ENCODE measurements at places on chromosomes 1 and 21.

DNA sequence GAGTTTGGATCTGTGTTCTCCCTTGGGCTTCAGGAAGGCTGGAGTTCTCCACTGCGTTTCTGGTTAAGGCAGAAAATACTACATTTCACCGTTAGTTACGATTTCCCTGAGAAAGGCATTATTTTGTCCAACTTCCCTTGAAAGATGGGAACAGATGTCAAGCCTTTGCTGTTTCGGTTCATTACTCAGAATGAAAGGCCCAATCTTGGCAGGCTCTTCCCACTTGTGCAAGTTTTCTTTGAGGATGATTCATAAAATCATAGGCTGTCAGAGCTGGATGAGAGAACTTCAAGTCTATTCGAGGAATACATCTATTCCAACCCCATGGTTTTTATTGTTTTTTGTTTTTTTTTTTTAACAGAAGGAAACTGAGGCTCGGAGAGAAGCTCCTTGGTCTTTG lies 205.2 kb downstream of the GRIK3 start:
- DNase-seq, result peak; percentile 43

DNA sequence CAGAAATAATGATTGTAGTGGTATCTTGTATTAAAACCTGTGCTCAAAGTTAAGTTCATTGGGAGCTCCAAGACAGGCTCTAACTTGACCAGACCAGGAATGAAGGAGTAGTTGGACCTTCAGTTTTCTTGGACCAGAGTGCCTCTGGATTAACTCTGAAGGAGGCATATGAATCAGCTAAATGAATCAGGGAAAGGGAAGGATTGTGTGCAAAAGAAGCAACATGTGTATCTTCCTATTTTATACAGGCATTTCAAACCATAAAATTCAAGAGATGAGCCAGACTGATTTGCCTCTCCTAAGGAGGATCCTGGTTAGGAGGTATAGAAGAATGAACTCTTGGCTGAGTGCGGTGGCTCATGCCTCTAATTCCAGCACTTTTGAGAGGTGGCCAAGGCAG lies 71.4 kb downstream of the CC2D1B start:
- DNase-seq, result no peak

DNA sequence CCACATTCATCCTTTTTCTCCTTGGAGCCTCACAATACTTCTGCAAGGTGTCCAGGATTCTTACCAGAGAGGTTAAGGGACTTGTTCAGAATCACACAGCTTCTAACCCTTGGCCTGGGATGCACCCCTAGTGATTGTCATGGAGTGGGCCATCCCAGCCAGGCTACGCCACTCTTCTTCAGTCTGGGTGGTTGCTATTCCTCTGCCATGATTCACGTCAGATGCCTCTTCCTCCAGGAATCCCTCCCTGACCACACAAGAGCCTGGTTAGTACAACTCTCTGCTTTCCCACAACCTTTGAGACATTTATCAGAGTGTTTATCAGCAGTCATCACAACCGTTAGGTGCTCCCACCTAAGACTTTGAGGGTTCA lies 121.8 kb downstream of the EPHB2 start:
- DNase-seq, result no peak

GRCh38 chr1:156052862-156053767 lies 483 bp downstream of the UBQLN4 start:
- DNase-seq, result peak; percentile 84

DNA sequence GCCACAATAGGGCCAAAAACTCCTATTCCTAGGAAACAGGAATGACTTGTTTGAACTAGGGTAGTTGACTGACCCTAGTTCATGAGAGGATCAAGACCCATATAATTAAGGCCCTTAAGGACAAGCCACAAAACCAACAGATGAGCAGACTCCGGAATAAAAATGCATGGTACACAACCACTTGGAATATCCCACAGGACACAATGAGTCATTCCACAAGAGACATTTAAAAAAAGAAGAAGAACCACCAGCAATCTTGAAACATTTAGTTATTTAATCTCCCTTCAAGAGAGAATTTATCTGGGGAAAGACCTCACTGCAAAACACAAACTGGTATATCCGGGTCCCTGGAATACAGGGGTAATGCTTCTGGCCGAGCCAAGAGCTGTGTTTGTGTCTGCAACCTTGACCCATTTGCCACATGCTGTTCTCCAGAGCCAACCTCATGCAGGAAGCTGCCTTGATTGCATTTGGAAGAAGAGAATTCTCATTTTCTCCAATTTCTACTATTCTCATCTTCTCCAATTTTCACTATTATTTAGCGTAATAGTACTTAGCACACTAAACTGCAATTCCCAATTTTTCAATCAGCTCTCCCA lies 135.5 kb downstream of the TGFBR3 start:
- DNase-seq, result no peak

- peak; percentile 46 for DNase-seq
Measured at GRCh38 chr1:72780212-72780611, 497.9 kb upstream of the NEGR1 start.

GRCh38 chr1:27574871-27575831 lies 28.8 kb downstream of the AHDC1 start:
- peak; percentile 96 for DNase-seq

- DNase-seq, result peak; percentile 35
Measured at GRCh38 chr1:58670181-58670580, 29.7 kb downstream of the MYSM1 start.

DNA sequence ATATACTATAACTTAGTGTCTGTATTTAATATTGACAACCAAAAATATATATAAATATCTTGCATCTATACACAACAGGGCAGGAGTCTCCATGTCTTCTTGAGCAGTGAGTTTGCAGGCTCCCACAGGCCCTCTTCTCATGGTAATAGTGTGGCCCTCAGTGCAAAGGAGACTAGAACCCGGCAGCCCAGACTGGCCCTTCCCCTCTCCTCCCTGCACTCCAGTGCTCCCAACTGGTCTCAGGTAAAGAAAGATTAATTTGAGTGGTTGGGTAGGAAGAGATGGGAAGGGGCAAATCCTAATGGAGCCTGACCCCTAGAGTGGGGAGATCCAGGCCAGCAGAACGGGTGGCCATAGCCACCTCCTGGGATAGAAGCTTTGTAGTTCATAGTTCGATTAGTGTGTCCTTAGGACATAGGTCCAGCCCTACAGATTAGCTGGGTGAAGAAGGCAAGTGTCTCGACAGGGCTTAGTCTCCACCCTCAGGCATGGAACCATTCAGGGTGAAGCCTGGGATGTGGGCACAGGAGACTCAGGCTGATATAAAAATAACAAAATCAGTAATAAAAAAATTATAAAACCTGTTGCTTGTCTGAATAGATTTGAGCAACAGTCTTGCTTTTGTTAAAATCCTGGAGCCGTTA lies 32.3 kb downstream of the SLC2A1 start:
- DNase-seq, result no peak

DNA sequence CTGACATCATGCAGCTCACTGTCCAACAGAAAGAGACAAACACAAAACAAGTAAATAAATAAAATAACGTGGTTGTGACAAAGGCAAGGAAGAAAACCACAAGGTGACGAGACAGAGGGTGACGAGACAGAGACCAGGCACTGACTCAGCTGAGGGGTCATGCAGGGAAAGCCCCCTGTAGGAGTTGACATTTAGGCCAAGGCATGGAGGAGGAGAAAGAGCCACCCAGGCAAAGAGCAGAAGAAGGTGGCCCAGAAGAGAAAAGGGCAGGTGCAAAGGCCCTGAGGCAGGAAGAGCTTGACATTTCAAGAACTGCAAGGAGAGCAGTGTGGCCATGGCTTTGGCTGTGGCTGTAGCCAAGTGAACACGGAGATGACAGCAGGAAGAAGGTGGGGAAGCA lies 65.1 kb upstream of the ID3 start:
- DNase-seq, result no peak

DNA sequence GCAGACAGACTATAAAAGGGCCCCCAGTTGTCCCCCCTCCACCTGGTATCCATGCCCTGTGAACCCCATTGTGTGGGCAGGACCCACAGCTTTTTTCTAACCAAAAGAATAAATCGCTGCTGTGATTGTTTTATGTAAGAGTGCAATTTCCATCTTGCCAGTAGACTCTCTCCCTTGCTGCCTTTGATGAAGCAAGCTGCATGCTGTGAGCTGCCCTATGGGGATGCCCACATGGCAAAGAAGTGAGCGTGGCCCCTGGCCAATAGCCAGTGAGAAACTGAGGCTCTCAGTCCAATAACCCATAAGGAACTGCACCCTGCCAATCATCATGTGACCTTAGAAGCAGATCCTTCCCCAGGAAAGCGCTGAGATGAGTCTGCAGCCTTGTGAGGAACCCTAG lies 37.8 kb upstream of the FMOD start:
- no peak for DNase-seq

DNA sequence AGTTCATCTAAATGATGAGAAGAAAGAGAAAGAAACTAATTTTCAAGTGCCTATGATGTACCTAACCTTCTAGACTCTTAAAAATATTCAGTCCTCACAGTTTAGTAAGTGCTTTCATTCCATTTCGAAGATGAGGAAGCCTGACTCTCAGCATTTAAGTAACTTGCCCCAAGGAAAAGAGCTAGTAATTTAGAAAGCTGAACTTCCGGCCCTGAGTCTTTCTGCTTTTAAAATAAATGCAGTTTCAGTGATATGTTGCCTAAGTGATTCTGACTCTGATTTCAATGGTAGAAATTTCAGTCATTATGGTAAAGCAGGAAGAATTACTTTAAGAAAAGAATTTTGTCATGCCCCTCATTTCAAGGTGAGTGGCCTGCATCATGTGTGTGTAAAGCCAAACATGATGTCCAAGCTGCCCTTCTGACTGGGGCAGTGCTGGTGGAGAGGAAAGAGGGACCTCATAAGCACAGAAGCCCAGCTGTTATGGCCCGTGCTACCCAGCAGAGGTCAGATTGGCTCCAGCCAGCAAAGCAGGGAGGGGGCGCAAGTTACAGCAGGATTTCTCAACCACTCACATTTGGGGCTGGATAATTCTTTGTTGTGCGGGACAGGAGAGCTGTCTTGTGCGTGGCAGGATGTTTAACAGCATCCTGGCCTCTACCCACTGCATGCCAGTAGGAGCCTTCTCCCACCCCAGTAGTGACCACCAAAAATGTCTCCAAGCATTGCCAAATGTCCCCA lies 10.7 kb downstream of the ATP1A4 start:
- DNase-seq, result peak; percentile 37

DNA sequence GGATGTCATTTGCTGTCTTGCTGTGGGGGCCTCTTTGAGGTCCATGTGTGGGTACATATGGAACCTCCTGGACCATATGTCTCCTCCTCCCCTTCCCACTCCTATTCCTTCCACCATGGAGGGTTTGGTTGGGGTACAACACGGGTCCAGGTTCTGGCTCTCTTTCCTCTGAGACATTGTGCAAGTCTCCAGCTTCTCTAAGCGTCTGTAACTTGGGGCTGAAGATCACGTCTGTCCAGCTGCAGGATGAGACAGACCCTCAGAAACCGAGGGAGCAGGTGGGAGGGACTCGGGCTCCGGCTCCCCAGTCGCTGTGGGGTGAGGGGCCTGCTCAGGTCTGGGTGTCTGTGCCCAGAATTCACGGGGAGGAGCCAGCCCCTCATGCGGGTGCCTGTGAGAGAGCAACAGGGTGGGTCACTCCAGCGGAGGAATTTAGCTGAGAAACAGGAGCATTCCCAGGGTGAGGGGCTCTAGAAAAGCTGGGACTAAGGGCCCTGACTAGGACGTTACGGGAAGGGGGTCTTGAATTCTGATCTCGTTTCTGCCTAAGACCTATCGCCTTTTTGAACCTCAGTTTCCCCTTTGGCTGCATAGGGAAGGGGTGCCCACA lies 42.0 kb upstream of the DMBX1 start:
- no peak for DNase-seq

DNA sequence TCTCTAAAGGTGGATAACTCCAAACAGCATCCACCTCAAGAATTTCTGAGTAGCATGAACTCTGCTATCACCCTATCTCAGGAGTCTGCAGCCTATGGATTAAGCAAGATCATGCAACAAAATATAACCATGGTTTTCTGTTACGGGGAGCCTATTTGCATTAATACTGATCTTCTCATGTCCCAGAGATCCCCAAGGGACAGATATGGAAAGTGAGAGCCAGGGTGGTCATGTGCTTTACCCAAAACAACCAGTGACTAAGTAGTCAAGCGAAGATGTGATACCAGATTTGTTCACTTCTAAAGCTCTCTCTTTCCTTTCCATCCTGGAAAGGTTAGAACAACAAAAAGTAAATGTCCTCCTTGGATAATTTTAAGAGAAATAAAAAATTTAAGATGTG lies 125.1 kb downstream of the PRRX1 start:
- DNase-seq, result no peak

GRCh38 chr1:67683766-67684525 lies 1.1 kb upstream of the GADD45A start:
- peak; percentile 50 for DNase-seq

DNA sequence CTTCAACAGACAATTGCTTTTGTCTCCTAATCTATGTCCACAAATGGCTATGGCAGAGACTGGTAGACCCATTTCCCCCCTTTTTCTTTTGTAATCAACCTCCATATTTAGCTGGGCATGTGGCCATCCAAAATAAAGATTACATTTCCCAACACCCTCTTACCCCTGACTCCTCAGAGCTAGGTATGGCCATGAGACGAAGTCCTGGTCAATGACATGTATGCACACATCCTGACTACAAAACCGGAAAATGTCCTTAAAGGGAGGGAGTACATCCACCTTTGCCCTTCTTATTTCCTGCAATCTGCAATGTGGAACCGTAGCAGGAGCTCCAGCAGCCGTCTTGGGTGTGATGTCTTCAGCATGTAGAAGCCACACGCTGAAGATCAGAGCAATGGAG lies 36.2 kb upstream of the RCSD1 start:
- DNase-seq, result no peak

DNA sequence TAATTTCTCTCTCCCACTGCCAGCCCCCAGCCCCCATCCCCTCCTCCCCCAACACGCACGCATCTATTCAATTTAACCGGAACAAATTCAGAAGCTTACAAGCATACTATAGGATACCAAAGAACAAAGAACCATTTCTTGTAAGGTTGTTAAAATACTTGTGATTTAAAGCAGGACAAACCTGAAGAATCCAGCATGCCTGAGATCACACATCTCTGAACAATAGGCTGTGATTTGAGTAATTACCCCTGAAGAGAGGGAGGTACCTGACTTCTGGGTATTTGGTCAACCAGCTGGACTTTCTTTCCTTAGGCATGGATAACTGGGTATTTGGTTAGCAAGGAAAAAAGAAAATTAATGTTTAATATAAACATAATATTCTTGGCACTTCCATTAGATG lies 105.1 kb downstream of the NMNAT2 start:
- DNase-seq, result no peak

GRCh38 chr1:241711326-241711725 lies 59.2 kb downstream of the WDR64 start:
- DNase-seq, result no peak

- no peak for DNase-seq
Measured at GRCh38 chr1:117093870-117094621, 27.5 kb downstream of the TRIM45 start.

- peak; percentile 48 for DNase-seq
Measured at GRCh38 chr1:10694274-10694632, 102.2 kb downstream of the CASZ1 start.
